Progenitor cell of endocrine pancreas (in vitro differentiated cells): ENCODE measurements at places on chromosomes 16 and 17.

DNA sequence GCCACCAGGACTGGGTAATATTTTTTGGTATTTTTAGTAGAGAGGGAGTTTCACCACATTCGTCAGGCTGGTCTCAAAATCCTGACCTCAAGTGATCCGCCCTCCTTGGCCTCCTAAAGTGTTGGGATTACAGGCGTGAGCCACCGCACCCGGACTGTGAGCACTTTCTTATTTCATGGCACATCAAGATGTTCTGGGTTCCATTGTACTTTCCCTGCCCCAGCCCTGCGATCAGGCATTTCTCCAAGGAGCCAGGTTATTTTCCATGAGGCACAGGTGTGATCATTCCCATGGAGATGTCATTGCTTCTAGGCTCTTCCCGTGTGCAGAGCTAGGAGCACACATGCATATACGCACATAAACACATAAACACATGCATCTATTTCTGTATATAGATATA, 2.6 kb upstream of the ANKRD40CL start:
- DNase-seq, result no peak

DNA sequence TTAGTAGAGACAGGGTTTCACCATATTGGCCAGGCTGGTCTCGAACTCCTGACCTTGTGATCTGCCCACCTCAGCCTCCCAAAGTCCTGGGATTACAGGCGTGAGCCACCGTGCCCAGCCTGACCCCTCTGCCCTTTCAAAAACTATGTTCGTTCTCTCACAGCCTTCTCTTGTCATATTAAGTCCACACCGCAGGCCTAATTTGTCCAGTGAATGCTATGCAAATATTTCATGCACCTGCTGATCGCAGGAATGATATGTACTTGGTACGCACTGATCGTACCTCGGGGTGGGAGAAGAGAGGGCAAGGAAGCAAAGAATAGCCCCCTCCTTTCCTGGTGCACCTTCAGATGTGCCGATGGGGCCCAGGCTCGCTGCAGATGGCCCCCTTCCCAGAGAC, 3.0 kb upstream of the BIRC5 start:
- DNase-seq, result no peak

DNA sequence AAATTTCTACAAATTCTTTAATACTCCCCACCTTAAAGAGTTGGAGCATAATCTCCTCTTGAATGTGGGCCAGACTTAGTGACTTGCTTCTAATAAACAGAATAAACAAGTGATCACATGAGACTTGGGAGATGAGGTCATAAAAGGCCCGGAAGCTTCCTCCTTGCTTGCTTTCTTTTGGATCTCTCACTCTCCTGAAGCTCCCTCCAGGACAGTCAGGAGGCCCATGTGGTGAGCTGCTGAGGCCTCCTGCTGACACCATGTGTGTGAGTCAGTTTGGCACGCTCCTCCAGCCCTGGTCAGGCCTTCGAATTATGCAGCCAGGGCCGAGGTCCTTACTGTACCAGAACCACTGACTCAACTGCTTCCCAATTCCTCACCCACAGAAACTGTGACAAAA, 53.2 kb downstream of the NDEL1 start:
- no peak for DNase-seq

GRCh38 chr17:64781810-64782555, 119.9 kb upstream of the SMURF2 start:
- DNase-seq, result no peak

DNA sequence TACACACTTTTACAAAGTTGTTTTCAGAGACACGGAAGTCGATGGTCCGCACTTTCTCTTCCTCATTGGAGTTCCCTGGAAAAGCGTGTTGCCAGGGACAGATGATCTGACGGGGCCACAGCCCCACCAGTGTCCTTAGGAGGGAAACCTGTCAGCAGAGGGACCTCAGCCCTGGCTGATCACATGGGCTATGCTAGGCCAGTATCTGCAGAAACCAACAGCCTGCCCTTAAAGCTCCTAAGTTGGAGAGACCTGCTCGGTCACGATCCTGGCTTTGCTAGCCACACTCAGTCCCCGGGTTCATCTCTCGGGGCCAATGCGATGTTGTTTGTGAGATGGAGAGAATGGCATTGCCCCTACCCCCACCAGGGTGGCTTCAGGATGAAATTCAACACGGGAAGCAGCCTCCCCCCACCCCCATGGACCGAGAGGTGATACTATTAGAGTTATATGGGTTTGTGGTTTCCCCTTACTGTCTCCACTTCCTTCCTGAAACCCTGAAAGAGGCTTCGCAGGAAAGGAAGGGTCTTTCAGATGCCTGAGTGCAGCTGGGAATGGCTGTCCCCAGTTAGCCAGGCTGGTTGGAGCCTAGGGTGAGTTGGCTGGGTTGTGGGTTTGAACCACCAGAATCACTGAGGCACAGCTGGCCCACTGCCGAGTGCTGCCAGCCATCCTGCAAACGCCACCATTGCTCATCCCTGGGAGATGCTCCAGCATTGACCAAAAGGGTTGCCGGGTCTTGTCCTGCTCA, 16.6 kb downstream of the RMI2 start:
- DNase-seq, result no peak

- no peak for DNase-seq
Measured at GRCh38 chr16:31869511-31870201, 4.0 kb upstream of the ZNF267 start.

DNA sequence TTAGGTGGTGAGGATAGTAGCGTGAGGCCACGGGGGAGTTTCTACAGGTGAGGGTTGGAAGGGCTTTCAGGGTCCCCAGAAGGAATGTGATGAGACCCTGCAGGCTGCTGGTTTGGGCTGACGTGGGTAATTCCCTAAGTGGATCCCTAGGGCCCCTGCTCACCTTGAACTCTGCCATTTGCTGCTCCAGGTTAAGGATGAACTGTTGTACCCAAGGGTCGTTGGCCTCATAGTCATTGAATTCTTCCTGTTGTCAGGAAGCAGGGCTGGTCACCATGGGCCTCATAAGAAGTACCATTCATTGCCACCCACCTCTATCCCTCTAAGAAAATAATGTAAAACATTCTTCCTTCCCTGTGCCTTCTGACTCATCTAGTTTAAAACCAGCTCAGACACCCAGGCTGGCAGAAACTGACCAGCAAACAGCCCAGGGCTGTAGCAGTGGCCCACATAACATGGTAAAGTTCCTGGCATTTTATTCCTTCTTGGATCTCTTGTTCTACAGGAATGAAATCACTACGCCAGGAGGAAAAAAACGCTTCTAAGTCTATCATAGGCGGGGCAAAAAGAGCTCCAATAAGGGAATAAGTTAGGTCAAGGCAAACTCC, 27.6 kb downstream of the FCSK start:
- no peak for DNase-seq

DNA sequence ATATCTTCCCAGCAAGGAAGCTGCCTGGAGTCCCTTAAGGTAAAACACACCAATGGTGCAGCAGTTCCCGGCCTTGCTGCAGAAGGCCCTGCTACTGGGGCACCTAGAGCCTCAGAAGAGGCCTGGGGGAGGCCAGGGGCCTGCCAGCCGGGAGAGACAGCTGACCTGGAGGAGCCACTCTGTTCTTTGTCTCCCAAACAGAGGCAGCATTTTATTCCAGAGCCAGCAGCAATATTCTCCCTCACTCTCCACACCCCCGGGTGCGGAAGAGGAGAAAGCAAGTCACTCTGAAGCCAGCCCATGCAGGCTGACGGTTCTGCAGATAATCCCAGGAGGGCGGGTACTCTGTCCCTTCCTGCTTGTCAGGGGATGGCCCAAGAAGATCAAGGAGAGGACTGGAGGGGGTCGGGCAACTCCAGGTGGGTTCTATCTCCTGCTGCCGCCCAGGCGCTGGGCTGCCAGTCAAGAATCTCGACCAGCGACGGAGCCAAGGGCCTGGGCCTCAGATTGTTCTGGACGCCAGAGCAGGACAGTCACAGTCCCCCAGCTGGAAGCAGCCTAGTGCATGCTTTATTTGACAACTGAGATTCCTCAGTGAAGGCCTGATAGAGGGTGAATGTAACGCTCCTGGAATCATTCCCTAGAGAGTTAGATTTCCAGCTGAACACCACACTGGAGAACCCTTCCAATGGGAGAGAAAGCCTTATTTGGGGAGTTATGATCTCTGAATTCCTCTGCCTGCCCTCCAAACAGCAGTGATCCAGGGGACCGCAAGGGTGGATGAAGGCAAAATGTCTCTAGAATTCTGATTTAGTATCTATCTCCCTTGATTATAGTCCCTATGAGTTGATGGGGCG, 1.1 kb upstream of the KIFC3 start:
- no peak for DNase-seq

DNA sequence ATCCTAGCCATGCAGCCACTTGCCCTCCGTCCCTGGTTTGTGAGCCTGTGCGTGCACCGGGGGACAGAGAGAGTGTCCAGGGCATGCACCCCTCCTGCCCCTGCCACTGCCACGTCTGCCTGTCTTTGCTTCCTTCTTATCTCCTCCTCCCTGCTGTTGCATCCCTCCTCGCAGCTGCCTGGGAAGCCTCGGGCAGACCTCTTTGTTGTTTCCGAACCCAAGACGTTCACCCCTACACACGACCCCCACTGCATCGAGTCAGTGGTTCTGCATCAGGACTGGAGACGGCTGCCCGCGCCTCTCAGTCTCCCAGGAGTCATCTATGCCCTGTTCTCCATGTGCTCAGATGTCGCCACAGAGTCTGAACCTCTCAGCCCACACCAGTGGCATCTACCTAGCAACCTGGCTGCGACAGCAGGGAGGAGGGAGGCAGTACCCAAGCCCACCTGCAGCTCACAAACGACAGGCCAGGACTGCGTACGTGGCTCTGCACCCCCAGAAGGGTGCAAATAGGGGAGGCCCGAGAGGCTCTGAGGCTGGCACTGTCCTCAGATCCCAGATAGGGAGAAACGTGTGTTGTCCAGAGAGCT, 5.2 kb downstream of the TIMP2 start:
- no peak for DNase-seq

DNA sequence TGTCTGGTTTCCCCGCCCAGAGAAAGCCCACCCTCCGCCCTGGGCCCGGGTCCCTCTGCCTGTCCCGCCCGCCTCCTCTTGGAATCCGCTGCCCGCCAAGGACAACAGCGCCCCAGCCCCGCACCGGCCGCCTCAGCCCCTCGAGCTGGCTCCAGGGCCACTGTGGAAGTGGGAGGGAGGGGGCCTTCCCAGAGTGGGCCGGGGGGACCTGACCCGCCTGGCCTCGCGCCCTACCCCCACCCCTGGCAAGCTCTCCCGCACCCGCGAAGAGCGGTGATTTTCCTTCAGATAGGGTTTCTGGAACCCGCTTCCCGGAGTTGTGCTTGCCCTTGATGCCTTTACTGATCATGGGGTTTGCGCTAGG, 2.3 kb upstream of the CBX8 start:
- DNase-seq, result no peak

GRCh38 chr17:41324180-41325075, 8.9 kb upstream of the KRTAP17-1 start:
- no peak for DNase-seq
